ENCODE measurements at places on chromosomes 12 and 14.

DNA sequence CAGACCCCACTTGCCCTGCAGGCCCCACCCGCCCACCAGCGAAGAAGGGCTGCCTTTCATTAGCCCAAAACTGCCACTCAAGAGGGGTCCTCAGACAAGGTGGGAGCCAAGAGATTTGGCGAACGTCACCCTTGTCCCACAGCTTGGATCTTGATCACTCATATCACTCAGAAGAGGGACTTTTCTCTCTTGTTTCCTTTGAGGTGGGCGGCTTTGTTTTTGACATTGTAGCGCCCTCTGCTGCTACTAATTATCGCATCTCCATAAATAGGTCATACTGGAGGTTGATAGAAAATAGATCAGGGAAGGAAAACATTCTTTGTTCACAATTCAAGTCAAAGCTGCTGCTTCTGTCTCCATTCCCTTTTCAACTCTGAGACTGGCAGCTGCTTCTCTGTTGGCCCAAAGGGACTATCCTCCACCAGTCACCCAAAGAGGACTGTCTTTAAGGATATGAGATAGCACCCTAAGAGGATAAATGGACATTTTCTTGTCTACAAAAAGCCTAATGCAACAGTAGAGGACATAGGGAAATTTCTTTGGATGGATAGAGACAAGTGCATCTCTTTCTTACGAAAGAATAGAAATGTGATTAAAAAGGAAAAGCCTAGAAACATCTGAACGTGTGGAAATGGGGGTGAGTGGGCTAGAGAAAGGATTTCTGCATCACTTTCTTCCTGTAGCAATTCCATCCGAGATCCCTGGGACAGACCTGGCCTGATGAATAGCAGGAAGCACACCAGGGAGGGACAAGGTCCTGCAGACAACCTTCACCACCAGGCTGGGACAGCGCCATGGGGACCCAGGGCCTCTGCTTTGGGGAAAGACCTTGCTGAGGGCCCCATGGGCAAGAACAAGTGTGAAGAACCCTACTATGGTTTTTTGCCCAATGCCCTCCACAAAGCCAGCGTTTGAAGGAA is 115.8 kb downstream of the DAD1 start:
- peak; percentile 56 for DNase-seq

DNA sequence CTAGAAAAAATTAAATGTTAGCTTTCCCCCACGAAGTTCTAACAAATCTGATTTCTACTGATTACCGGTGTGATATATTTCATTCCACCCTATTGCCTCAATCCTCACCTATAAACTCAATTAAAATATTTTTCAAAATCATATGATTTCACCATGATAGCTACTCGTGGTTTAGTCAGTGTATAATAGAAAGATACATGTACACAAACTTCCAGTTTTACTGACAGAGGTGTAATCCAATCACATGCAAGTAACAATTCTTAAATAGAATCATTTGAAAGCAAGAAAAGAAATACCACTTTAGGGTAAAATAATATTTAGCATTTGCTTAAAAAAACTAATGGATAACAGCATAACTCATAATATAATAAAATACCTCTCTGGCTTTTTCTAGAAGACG is 55.0 kb upstream of the C12orf50 start:
- no peak for DNase-seq

- no peak for DNase-seq
These were observed 3.9 kb upstream of the PPP1R1A start for GRCh38 chr12:54592316-54592715.

DNA sequence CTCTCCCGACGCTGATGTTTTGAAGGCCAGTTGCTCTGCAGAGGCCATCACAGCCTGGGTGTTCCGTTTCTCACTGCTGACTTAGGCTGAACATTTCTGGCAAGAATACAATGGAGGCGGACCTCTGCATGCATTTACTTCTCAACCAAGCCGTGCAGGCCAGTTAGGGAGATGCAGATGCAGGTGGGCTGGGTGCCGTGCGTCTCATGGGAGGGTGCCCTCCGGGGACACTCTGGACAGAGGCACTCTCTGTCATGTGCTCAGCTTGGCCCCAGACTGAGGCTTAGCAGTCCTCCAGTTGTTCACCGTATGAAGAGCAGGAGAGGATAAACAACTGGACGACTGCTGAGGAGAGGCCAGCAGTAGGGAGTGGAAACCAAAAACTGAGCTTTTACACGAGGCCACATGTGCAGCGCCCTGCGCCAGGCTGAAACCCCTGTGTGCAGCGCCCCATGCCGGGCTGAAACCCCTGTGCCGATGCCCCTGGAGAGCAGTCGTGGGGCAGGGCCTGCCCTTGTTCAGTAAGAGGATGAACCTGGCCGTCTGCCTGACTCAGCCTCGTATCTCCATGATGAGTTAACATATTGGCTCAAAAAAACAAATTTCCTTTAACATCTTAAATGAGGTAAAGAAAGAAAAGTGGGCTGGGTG is 32.3 kb downstream of the DDX51 start:
- DNase-seq: no peak

DNA sequence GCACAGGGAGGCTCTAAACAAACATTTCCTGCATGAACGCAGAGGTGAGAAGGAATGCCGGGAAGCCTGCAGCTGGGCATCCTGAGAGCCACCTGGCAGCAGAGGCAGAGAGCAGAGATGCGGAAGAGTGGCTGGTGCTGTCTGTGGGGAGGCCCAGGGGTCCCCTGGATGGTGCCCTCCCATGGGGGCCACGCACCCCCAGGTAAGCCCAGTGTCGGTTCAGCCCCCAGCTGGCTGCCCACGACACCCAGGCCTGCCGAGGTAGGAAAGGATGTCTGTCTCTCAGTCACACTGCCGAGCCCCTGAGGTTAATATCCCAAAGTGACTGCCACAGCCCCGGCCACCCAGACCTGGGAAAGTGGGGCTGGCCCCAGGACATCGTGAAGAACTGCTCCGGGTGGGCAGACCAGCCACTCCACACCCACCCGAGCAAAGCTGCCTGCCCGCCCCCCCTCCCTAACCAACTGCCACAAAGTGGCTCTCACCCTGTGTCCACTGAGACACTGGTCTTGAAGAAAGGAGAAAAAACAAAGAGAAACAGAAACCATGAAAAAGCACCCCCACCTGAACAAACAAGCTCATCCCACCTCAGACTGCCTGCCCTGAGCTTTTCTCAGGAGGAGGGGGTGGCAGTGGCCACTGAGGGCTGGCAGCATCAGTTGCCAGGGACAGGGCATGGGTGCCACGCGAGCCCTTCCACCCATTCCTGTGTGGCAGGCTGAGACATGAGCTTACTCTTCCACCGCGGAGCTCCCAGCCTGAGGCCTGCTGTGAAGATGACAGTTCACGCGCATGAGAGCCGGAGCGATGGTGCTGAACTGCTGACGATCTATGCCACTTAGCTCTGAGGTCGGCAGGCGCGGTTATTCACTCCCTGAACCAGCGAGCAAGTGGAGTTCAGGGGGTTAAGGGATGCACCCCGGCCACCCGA is 40.8 kb downstream of the CCDC88C start:
- DNase-seq: no peak

- no peak for DNase-seq
These were observed 114.8 kb upstream of the GSC start for GRCh38 chr14:94884616-94885230.

DNA sequence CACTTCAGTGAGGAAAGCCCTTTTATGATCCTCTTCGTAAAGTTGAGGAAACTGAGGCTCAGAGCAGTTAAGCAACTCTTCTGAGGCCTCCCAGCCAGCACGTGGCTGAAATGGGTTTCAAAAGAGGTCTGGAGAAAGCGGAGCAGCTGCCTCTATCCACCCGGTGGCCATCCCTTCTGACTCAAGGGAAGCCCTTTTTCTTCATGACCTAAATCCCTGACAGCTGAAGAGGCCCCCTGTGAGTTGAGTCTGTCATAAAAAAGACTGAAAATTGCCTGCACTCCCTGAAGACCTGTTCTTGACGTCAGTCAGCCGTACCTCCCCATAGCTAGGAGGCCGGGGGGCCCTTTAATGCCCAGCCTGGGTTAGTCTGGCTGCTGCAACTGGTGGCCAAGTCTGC is 10.7 kb downstream of the CMKLR1 start:
- DNase-seq: no peak

GRCh38 chr12:120252071-120252906 is 13.2 kb downstream of the PXN start:
- DNase-seq: no peak

DNA sequence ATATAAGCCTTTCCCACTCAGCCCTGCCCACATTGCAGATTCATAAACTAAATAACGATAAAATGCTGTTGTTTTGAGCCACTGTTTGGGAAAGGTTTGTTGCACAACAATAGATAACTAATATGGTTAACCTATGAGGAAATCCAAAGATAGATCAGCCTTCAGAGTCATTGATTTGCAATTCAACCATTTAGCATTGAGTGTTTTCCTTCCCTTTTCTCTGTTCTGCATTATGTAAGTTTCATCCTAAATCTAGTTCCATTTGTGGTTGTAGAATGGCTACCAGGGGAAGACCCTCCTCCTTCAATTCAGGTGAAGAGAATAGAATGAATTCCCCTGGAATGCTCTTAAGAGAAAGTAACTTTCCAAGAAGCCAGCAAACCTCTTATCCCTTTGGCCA is 19.6 kb downstream of the TC2N start:
- DNase-seq: no peak

GRCh38 chr12:91741932-91742331 is 403.7 kb downstream of the BTG1 start:
- no peak for DNase-seq

- DNase-seq: no peak
These were observed 164.1 kb upstream of the PELI2 start for GRCh38 chr14:55954108-55954507.

GRCh38 chr14:41051801-41052200 is 554.9 kb upstream of the LRFN5 start:
- no peak for DNase-seq

GRCh38 chr14:73392329-73393257 is 65.8 kb downstream of the NUMB start:
- no peak for DNase-seq

DNA sequence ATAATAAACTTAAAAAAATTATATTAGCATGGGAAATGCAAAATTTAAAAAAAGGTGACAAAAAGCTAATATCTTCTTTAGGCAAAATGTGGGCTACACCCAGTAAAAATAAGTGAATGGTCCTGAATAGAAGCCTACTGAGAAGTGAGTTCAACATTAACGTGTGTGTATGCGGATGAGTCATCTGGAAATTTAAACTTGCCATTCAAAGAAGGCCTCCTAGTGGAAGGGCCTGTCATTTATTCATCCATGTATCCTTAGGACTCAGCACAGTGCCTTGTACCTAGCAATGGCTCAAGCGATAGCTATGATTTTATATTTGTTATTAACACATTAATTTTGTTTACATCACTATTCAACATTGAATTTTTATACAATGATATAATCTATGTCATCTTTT is 226.2 kb downstream of the NUBPL start:
- peak; percentile 72 for DNase-seq

GRCh38 chr14:81276073-81277069 is 55.6 kb upstream of the GTF2A1 start:
- DNase-seq: peak; percentile 65

DNA sequence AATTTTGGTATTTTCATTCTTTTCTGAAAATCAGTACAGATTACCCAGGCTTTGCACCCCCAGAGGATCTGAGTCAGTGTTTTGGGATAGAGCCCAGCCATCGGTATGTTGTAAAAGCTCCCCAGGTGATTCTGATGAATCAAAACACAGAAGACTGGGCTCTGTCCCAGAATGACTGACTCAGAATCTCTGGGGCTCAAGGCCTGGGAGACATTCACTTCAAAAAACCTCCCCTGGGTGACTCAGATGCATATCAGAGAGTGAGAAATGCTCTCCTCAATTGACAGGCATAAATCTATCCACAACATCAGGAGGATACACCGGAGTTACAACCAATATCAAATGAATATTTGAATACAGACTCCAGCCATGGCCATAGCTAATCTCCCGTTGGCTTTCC is 32.6 kb downstream of the SLC35F4 start:
- no peak for DNase-seq

DNA sequence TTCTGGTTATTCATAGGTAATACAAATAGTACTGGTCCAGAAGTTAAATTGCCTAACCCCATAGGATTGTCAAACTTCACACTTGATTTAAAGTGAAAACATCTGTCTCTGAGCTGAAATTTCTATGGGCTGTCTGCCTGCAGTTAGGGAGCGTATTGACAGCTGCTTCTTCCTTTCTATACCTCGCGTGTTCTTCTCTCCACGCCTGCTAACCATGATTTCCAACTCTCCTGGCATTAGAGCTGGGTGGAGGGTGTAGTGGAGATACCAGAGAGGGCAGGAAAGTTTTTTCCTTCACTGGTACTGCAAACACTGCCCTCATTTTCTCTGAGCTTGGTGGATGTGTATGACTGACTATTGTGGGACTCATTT is 429.0 kb upstream of the FBXO33 start:
- no peak for DNase-seq

DNA sequence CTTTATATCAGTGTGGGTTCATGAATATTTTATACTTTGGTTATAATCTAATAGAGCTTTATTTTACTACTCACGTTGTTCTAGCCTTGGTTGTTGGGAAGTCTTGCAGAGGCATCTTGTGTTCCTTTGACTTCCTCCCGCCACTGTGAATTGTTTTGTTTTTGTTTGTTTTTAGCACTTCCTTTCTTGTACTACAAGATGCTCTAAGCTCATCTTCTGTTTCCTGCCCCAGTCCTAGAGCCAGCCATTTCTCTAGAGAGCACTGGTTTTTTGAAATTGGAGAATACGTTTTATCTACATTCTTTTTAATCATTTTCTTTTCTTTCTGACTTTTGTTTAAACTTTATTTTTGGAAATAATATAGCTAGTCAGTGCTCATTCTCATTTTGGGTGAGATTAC is 15.9 kb upstream of the NUBPL start:
- no peak for DNase-seq

DNA sequence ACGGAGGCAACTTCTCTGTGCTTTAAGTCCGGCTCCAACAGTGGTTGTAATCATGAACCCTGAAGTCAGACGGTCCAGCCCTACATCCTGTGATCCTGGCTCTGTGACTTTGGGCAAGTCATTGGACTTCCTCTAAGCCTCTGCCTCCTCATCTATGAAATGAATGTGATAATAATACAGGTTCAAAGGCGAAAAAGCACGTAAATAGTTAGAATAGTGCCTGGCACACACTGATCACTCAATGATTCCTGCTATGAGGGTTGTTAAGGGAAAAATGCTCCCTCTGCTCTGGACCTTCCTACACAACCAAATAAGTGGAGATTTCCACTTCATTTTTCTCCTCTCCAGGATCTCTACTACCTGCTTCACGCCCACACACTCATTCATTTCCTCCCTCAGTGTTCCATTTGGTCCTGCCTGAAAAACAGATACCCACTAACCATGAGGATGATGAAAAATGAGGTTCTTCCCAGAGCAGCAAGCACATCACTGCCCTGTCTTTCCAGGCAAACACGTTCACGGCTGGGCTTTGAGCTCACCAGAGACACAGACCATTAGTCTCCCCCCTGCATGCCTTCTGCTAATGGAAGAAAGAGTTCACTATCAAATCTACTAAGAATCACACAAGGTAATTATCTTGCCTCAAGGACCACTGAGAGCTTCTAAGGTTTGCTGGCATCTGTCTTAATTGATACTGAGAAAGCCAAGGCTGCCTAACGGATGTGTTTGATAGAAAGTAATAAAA is 13.2 kb downstream of the NUAK1 start:
- DNase-seq: no peak
